HCT116 (cell line): ENCODE measurements at places on chromosomes 7 and 10.

DNA sequence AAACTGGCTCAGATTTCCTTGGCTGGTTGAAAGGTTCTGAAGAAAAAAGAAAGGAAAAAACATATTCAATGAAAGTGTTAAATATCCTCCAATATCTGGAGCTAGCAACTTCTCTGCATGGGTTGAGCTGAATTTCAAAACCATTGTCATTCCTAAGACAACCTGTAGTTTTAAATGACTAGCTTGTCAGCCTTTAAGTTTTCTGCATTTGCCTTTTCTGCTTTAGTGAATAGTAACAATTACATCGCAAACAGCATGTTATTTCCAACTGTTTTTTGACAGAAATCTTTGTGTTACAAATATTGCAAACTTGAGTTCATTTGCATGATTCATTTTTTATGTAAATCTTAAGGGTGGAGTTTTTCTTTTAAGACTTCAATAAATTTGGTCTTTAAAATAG lies 852.3 kb upstream of the CELF2 start:
- no peaks in the 10 kb centered on the region for H3K36me3 ChIP-seq
- H3K27ac ChIP-seq = no peak overlapping the region
- DNase-seq = no peak
- H3K27me3 ChIP-seq = no peaks in the 10 kb centered on the region
- no peak overlapping the region for H3K4me3 ChIP-seq
- H3K4me1 ChIP-seq = no peaks in the 10 kb centered on the region

GRCh38 chr10:96587264-96588059 lies 650 bp upstream of the TM9SF3 start:
- H3K27ac ChIP-seq = peak overlapping the region; percentile 95
- H3K27me3 ChIP-seq = no peaks in the 10 kb centered on the region
- peaks cover 33% of the 10 kb centered on the region for H3K4me1 ChIP-seq
- H3K36me3 ChIP-seq = no peaks in the 10 kb centered on the region
- peak overlapping the region; percentile 59 for H3K4me3 ChIP-seq
- DNase-seq = peak; percentile 48

DNA sequence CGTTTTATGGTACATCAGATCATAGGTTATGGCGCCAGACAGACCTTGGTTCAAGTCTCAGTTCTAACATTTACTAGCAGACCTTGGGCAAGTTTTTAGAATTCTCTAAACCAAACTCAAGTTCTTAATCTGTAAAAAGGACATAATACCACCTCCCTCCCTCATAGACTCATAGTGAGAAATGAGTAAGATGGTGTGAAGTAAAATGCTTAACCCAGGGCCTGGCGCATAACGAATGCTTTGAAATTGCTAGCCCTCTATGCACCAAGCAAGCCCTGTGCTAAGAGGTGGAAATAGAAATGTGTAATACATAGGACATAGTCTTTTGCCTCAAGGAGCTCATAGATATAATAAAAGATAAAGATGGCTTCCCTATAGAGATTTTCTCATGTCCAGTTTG lies 17.7 kb upstream of the SLC35B4 start:
- no peak overlapping the region for H3K4me3 ChIP-seq
- H3K4me1 ChIP-seq = no peaks in the 10 kb centered on the region
- no peaks in the 10 kb centered on the region for H3K36me3 ChIP-seq

- no peaks in the 10 kb centered on the region for H3K36me3 ChIP-seq
- H3K27me3 ChIP-seq = no peaks in the 10 kb centered on the region
- peak overlapping the region; percentile 95 for H3K27ac ChIP-seq
- peak overlapping the region; percentile 21 for H3K4me3 ChIP-seq
- DNase-seq = no peak
- H3K4me1 ChIP-seq = peaks cover 77% of the 10 kb centered on the region
Observed at GRCh38 chr10:110409926-110410325, 87.8 kb upstream of the DUSP5 start.

DNA sequence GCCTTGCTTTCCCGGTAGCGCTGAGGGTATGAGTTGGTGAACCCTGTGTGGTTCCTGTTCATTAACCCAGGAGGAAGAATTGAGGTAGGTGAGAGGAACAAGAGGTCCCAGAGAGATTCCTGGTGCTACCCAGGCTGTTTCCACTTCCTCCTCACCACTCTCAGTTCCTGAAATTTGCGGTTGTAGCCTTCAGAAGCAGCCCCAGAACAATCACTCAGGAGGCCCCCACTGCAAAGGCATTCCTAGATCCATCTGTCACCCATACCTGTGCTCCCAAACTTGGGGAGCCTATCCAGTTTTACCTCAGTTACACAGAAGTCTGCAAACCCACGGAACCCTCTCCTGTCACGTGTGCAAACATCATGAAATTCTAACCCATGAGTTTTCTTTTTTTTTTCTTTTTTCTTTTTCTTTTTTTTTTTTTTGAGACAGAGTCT lies 9.0 kb upstream of the PIP4K2A start:
- no peaks in the 10 kb centered on the region for H3K36me3 ChIP-seq
- no peaks in the 10 kb centered on the region for H3K27me3 ChIP-seq
- no peak overlapping the region for H3K27ac ChIP-seq
- no peak overlapping the region for H3K4me3 ChIP-seq

- no peaks in the 10 kb centered on the region for H3K36me3 ChIP-seq
- no peaks in the 10 kb centered on the region for H3K27me3 ChIP-seq
- H3K27ac ChIP-seq = no peak overlapping the region
- no peak overlapping the region for H3K4me3 ChIP-seq
- no peak for DNase-seq
Observed at GRCh38 chr10:102959360-102959759, 41.3 kb downstream of the CNNM2 start.
